ENCODE measurements at places on chromosomes 12 and 14.

GRCh38 chr12:59459966-59460660, 135.7 kb upstream of the SLC16A7 start:
- DNase-seq = no peak

DNA sequence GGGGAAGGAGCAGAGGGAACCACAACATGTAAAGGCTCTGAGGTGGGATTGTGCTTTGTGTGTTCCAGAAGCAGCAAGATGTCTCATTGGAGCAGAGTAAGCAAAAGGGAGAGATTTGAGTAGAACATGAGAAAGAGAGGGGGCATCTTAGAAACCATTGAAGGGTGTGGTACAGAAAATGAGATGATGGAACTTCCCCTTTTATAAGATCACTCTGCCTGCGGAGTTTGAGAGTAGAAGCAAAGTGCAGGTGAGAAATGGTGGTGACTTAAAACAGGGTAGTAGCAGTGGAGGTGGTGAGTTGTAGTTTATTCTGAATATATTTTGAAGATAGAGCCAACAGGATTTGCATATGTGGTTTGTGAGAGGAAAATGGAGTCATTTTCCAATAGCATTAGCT, 56.0 kb downstream of the FBXO34 start:
- no peak for DNase-seq

- DNase-seq = no peak
Observed at GRCh38 chr12:31651893-31652521, 7.5 kb upstream of the ETFBKMT start.

DNA sequence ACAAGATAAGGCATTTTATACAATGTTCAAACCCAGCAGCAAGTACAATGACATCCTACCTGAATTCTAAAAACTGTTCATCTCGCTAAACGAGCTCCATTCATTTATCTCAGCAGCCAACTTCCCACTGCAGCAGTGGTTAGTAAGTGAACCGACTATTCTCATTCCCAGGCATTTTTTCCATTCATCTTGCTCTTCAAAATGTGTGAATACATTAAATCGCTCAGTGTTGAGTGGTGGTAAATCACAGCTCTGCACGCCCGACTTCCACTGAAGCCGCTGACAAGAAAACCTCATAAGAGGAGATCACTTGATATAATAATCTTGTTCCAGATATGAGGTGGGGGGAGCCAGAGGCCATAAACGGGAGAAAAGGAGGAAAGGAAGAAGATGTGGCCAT, 746.2 kb upstream of the USP15 start:
- DNase-seq = no peak

DNA sequence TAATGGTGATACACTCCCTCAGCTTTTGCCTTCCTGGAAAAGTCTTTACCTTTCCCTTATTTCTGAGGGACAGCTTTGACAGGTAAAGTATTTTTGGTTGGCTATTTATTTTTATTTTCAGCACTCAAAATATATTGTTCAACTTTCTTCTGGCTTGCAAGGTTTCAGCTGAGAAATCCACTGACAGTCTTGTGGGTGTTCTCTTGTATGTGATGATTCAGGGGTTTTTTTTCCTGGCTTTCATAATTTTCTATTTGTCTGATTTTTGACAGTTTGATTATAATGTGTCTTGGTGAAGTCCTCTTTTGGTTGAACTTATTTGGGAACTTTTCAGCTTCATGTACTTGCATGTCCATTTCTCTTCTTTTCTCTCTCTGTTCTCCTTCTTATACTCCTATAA, 73.7 kb upstream of the OTOGL start:
- DNase-seq = no peak

GRCh38 chr12:70379846-70380245, 13.8 kb downstream of the KCNMB4 start:
- no peak for DNase-seq

GRCh38 chr12:67925077-67925476, 64.2 kb upstream of the IFNG-AS1 start:
- DNase-seq = no peak

DNA sequence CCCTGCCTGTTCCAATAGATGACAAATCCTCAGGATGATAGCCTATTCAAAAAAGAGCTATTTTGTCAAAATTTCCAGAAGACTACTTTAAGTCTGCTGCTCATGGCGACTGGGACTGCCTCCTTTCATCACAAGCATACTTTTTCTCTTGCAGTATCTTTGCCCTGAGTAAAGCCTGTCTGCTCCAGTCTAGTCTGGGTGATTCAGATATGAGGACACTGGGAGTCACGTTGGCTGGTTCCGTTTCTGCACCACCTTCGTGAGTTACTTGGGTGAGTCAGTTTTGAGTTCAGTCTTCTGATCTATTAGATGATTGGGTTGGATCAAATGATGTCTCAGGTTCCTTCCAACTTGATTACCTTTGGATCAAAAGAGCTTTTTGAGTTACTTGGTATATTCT, 301.3 kb upstream of the STXBP6 start:
- DNase-seq = no peak

GRCh38 chr14:61266891-61267740, 14.0 kb downstream of the TMEM30B start:
- no peak for DNase-seq

- no peak for DNase-seq
Observed at GRCh38 chr12:26700430-26700829, 132.6 kb downstream of the ITPR2 start.

DNA sequence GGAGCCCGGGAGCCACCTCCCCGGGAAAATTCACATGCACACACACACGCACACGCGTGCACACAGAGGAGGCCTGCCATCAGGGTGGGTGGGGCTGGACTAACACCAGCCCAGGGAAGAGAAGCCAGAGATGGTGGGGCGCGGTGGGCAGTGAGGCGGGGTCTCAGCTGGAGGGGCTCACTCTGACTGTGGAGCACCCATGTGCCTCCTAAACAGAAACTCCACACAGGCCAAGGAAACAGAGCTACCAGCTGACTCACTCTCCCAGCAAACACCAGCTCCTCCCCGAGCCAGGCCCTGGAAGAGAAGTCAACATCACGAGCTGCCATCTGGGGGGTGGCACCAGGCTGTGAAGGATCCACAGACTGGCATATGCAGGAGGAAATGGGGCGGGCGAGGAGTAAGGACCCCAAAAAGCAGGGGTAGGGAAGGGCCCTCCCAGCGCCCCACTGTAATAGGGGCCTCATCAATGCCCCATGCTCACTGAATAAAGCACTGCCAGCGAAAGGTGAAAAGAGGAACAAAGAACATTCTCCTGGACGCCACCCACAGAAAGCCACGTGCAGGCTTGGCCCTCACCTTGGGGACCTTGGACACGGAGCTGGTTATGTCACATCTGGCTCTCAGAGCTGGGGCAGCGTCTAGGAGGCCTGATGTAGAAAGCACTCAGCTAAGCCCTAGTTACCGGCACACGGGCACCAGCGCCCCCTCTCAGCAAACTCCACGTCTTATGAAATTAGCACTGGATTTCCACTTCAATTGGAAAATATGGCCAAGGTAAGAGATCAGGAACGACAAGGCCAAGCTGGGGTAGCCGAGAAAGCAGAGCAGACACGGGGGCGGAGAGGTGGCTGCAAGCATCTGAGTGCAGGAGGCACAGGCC, 8.4 kb upstream of the INF2 start:
- no peak for DNase-seq

DNA sequence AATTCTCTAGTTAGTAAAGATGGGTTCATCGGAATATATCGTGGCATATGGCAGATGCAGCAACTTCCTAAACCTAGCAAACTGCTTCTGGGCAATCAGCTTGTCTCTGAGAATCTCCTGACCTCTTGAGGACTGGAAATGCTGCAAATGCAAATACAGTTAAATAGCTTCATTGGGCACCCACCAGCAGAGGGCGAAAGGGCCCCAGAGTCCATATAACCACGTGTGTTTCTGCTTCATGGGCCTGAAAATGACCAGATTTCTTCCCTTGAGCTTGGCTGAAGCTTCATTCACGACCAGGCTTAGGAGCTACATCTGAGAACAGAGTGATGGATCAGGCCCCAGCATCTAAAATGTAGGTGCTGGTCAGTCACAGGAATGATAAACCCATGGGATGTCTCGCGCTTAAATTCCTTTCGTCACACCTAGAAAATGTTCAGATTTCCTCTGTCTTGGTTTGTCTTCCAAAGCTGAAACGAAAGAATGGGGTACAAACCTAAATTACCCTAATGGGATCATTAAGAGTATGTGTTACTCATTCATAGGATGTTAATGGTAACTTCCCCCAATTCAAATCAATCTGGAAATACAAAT, 1482.5 kb upstream of the TMEM132C start:
- peak; percentile 41 for DNase-seq

- DNase-seq = no peak
Observed at GRCh38 chr14:61116369-61116768, 135.3 kb downstream of the SLC38A6 start.

DNA sequence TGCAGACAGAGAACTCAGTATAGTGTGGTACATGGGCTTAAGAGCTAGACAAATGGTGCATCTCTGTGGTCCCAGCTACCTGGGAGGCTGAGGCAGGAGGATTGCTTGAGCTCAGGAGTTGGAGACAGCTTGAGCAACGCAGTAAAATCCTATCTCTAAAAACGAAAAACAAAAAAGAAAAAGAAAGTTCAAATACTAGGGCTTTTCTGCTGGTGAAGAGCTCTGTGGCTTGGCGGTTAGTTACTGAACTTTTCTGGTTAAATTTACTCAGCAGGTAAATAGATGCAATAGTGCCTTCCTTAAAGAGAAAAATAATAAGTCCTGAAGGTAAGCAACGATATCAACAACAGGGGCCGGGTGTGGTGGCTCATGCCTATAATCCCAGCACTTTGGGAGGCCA, 31.4 kb upstream of the RAP1B start:
- DNase-seq = no peak

GRCh38 chr12:111444925-111445725, 39.4 kb downstream of the SH2B3 start:
- peak; percentile 89 for DNase-seq

GRCh38 chr12:132551641-132552031, 58.7 kb downstream of the LRCOL1 start:
- DNase-seq = no peak

All from CD4-positive, alpha-beta T cell treated with Interleukin-12 subunit alpha and Interleukin-12 subunit beta, for 1 hour (primary cell).